NCI-H2081 (cell line): ENCODE measurements at places on chromosomes 6 and 20.
A peak's percentile ranks its signal among the peaks of the same experiment; 100 is the strongest.

- no peak for DNase-seq
Observed at GRCh38 chr6:112429226-112429625, 82.1 kb downstream of the RFPL4B start.

GRCh38 chr6:43970068-43970912, 157.0 kb downstream of the MRPL14 start:
- DNase-seq, result no peak

DNA sequence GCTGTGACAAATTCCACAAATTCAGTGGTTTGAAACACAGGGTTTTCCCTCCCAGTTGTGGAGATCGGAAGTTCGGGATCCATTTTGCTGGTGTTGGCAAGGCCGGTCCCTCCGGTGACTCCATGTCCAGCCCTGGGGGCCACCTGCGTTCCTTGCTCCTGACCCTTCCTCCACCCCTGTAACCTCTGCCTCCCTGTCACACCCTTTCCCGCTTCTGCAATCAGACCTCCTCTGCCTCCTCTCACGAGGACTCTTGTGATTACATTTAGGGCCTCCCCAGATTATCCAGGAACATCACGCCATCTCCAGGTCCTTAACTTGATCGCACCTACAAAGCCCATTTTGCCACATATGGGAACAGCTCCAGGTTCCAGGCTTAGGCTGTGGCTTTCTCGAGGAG, 12.5 kb downstream of the RPS6KA2 start:
- no peak for DNase-seq

DNA sequence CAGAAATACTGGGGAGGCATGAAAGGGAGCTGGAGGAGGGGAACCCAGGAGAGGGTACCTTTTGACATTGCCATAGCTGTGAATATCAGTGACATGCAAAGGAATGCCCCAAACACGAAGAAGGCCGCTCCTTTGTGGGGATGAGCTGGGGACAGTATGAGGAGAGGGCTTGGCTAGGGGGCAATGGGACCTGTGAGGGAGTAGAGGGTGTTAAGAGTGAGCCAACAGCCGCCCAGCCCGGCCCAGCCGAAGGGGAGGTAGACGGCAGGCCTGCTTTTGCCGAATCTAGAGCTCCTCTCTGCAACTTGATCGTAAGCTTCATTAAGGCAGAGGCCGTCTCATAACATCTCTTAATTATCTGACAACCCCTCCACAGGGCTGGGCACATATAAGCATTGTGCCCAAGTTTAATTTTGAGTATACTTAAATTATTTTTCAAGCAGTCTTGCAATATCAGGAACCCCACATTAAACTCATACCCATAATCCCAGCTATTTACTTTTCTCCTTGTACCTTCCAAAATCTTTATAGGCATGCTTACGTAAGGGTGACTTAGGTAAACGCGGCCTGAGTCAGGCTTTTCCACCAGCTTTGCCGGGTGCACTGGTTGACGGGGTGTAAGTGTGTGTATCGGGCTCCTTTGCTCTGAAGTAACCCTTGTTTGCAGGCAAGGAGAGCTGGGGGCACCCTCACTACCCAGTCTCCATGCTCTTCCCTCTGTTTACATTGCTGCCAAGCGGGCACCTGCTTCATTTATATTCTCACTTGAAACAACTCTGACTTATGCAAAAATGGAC, 24.9 kb upstream of the VEGFA start:
- no peak for DNase-seq

- DNase-seq, result no peak
Observed at GRCh38 chr6:35725721-35726438, 11.0 kb upstream of the ARMC12 start.

DNA sequence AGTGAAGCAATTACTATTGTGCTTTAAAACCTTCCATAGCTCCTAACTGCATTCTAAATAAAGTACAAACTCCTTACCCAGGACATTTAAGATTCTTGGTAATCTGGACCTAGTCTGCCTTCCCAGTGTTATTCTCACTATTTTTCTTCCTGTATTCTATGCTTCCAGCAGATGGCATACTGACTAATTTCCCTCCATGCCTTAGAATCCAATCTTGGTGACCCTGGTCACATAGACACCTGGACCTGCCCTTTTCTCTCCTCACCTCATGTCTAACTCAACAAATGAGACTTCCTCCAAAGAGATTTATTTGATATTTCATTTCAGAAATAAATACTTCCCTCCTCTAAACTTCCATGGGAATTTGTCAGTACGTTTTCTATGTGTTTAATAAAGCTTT, 25.8 kb downstream of the ROS1 start:
- DNase-seq, result no peak

DNA sequence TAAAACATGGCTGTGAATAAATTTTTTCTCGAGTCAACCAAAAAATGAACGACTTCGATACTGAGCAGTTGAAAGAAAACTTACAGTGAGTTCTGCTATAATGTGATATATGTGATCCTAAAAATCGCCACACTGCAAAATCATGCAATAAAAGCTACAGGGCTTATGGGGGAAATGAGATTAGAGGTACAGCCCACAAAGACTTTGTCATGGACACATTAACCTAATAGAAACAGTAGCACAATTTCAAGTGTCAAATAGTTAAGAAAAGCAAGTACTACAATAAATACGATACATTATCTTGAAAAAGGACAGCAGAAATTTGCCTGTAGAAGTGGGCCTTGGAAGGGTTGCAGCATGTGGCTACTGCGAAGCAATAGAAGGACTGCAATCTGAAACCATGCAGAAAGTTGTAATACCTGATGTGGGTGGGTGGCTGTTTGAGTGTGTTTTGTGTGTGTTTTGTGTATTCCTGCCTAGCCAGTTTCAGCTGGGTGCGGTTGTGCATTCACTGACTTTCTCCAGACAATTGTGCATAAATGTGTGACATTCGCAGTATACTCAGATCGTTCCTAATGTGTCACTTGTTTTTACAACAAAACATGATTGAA, 79.1 kb downstream of the RPP40 start:
- no peak for DNase-seq

DNA sequence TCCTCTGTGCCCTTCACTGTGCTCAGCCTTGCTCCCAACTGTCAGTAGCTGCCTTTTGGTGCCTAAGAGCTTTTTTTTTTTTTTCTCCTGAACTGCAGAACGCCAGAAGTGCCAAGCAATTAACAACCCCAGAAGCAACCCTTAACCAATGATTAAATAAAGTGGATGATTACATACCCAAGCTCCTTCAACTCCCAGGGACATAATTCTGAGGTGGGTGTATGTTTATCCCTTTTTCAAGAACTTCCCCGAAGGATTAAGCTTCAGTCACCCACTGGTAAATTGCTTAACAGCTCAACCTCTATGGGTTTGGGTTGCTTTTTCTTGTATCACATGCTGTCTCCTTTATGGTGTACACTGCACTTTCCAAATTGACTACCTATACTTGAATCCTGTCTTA, 41.1 kb downstream of the KLHL31 start:
- DNase-seq, result peak; percentile 42

DNA sequence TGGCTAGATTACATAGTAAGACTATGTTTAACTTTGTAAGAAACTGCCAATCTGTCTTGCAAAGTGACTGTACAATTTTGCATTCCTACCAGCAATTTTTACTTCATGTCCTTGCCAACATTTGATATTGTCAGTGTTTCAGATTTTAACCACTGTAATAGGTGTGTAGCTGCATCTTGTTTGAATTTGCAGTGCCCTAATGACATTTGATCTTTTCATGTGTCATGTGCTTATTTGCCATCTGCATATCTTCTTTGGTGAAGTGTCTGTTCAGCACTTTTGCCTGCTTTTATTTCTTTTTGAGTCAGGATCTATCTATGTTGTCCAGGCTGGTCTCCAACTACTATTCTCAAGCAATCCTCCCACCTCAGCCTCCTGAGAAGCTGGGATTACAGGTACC, 2.4 kb upstream of the PRPH2 start:
- DNase-seq, result no peak

- DNase-seq, result no peak
Observed at GRCh38 chr6:139016337-139017213, 12.0 kb upstream of the ABRACL start.

DNA sequence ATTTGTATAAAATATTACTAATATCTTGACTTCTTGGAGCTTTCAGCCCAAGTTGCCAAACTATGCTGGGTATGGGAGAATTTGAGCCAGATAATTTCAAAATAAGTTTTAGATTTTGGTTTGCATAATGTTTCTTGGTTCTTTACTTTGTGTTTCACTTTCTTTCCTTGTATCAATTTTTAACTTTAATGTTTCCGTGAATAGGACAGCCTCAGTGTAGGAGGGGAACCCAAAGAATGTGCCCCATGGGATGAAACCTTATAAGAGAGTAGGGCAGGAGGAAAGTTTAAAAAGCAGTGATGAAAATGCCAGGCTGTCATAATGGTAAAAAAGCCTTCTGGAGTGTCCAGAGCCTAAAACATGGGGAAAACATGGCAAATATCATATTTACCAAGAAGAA, 252.4 kb upstream of the IRAK1BP1 start:
- DNase-seq, result no peak

- no peak for DNase-seq
Observed at GRCh38 chr20:5069141-5069806, 50.5 kb downstream of the PCNA start.

GRCh38 chr6:90088009-90088408, 193.7 kb downstream of the GJA10 start:
- DNase-seq, result no peak

- no peak for DNase-seq
Observed at GRCh38 chr6:107546691-107547450, 57.0 kb downstream of the SOBP start.

DNA sequence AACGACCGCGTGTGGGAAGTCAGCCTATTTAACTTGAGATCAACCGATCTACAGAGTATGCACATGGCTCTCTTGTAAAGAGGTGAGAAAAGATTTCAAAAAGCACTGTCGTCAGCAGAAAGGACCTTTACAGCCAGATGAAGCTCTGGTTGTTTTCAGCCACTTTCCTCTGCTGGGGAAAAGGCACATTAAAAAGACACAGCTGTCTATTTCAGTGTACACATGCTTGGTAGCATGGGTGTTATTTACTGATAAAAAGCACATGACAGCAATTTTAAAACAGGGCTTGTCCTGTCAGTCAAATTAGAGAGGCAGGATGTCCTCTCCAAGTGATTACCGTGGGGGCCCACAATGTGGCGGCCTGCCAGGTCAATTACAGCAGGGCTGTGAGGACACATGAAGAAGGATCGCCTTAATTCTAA, 188.9 kb downstream of the PRKN start:
- peak; percentile 77 for DNase-seq

- no peak for DNase-seq
Observed at GRCh38 chr20:41304424-41305079, 13.0 kb downstream of the ZHX3 start.

GRCh38 chr6:29908710-29909109, 33.6 kb upstream of the HLA-A start:
- no peak for DNase-seq

GRCh38 chr6:1722801-1723200, 113.1 kb downstream of the FOXC1 start:
- no peak for DNase-seq

GRCh38 chr6:142845143-142845571, 99.8 kb downstream of the HIVEP2 start:
- DNase-seq, result no peak

DNA sequence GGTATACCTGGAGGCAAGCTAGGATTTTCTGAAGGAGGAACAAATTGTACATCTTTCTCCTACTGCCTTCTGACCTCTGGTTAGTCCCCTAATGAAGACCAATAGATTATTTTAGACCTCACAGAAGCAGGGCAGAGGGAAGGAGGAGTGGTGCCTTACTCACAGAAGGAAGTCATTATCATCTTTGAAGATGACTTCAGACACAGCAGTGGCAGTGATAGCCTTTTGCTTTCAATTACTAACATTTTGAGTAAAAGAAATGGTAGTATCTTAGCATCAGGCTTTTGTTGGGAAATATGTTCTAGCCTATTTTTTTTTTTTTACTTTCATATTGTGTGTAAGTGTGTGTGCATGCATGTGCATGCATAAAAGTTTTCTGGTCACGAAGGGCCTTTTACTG, 164.2 kb upstream of the PLN start:
- DNase-seq, result no peak

DNA sequence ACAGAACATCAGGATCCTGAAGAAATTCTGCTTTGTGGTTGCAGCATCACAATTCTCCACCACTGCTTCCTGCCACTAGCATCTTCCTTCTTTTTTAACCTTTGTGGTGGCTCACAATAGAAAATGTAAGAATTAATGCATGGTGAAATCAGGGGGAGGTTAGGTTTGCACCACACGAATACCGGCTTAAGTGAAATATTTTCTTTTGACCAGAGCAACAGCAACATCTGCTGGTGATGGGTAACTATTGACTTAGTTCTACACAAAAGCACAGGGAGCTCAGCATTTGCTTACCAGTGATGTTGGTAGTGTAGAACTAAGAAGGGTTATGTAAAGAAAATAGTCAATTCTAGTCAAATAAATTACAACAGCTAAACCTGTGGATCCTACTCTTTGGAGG, 280.5 kb downstream of the SYNE1 start:
- peak; percentile 51 for DNase-seq

DNA sequence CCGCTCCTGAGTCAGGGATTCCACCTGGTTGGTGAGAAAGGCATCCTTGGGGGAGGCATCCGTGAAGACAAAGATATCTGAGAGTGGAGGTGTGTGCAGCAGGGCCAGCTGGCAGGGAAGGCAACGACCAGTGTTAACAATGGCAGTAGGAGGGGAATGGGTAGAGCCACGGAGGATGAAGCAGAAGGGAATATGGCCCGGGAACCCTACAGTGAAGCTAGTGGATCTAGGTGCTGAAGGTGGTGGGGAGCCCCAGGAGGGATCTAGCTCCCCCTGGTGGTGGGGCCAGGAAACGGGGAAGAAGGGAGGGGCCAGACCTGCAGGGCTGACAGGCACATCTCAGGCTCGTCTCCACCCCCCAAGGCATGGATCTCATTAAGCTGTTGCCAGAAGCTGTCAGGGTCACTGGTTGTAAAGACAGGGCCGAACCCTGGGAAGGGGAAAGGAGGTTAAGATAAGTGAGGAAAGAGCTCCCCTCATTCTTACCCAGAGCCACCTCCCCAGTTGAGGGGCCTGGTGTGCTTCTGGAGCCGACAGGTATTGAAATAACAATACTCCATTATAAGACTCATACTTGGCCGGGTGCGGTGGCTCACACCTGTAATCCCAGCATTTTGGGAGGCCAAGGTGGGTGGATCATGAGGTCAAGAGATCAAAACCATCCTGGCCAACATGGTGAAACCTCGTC, 7.3 kb downstream of the VWA7 start:
- DNase-seq, result peak; percentile 26

GRCh38 chr20:37345339-37346235, at the start of gene SRC:
SRC (plus strand) TSS chr20:37346140; CDS start chr20:37384154, 38,014 bp downstream.
- peak; percentile 40 for DNase-seq
